ENCODE measurements at places on chromosomes 4 and X.

DNA sequence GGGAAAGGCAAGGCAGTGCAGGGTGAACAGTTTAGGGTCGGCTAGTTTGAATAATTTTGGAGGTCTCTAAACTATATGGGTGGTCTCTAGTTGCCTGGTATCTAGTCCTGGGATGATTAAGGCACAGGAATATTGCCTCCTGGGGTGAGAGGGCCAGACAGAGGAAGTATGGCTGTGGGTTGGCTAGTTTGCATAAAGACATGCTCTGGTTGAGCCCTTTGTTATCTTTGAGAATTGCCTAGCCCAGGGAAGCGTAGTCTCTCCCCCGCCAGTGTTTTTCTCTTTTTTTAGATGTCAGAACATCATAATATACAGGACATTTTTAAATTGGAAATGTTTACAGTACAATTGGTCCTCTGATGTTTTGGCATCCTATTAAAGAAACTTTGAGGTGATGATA, 163.5 kb downstream of the PWWP3B start:
- DNase-seq = no peak

DNA sequence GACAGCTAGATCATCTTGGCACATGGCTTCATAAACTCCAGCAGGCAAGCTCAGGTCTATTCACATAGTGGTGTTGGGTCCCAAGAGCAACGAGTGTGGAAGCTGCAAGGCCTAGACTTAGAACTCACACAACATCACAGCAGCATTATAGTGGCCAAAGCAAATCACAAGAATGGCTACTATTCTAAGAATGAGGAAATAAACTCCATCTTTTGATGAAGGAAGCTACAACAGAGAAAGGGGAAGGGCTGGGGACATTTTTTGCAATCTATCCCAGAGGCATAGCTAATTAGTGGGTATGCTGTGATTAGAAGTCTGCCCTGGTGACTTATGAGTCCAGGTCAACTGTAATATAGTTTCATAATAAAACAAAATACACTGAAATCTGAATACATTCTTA, 42.9 kb upstream of the TAB3 start:
- no peak for DNase-seq

GRCh38 chr4:76590798-76591281, 155.8 kb downstream of the SHROOM3 start:
- DNase-seq = no peak

DNA sequence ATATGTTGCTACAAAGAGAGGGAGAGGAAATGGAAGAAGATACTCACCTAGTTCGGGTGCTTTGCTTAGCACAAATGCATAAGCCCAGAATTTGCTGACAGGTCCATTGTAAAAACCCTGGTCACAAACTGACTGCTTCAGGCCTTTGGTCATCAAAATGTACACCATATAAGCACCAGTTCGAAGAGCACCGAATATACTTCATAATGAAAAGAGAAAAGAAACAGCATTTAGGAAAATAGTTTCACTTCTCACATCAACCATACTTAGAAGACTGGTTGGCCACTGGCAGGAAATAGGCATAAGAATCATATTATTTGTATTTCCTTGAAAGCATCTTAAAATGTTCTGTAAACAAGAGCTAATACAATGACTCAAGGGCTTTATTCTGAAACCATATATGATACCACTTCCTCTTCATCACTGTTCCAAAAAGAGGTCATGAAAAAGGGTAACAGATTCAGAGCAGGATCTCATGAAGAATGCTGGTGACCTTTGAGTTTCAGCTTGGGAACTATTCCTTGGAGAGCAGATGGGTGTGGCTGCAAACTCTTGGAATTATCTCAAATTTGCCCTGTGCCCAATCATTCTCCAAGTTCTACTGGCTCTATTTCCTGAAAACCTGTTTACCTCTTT, 138.7 kb downstream of the ELOVL6 start:
- peak; percentile 16 for DNase-seq

GRCh38 chr4:65580551-65580950, 89.7 kb downstream of the EPHA5 start:
- DNase-seq = no peak

- DNase-seq = no peak
Observed at GRCh38 chrX:133444952-133445831, 29.9 kb upstream of the GPC4 start.

DNA sequence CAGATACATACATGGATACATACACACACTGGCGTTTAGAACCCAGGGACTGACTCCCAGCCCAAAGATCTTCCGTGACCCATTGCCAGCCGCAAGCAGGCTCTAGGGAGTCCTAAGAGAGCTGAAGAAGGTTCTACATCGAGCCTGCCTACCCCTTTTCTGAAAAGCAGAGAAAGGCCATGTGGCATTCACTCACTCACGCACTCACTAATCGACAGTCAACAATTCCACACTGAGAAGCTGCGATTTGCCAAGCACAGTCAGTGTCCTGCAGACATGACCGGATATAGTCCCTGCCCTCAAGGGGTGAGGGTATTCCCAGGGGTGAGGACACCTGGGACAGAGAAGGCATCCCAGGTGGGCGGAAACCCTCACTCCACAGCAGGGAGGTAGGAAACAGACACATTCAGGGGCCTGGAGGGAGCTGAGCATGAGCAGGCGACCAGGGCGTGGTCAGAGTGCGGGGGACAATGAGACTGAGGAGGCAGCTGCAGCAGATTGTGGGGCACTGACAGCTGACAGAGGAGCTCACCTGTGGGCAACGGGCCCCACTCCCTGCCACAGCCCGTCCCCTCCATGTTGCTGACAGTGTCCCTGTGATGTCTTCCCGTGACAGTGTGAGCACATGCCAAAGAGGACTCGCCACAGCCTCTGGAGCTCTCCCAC, 13.2 kb upstream of the MAN2B2 start:
- DNase-seq = no peak

- no peak for DNase-seq
Observed at GRCh38 chr4:155889031-155889793, 14.3 kb upstream of the TDO2 start.

- peak; percentile 16 for DNase-seq
Observed at GRCh38 chr4:147793569-147794313, 61.9 kb downstream of the ARHGAP10 start.

DNA sequence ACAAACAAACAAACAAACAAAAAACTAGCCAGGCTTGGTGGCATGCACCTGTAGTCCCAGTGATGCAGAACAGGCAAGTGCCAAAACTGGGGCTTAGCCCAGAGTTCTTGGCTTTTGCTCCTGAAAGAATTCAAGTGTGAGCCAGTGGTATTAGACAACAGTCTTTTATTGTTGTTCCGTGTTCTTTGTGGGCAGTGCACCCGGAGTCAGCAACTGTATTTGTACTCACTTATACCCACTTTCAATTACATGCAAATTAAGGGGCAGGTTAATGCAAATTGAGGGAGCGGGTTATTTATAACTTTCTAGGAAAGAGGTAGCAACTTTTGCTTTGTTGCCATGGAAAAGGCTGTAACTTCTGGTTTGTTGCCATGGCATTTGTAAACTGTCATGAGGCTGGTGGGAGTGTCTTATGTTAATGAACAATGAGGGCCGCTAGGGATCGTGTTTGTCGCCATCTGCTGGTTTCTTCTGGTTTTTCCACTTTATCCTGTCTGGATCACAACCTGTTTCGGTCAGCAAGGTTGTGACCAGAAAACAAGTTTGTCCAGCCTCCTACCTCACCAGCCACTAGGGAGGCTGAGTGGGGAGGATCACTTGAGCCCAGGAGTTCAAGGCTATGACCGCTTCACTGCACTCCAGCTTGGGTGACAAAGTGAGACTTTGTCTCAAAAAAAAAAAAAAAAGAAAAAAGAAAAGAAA, 88.8 kb upstream of the ESX1 start:
- DNase-seq = peak; percentile 48

DNA sequence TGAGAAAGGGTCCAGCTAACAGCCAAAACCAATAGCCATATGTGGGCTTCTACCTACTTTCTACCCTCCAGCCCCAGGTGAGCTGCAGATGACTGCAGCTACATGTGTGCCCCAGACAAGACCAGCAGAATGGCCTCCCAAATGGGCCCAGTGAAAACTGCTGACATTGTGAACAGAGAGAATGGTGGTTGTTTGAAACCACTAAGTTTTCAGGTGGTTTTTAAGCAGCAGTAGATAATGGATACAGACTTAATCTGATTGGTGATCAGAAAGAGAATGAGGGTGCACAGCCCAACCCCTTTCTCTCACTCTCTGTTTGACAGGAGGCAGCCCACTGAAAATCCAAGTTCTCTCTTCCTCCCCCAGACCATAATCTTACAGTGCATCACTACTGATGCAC, 42.5 kb upstream of the BBS12 start:
- DNase-seq = peak; percentile 13

DNA sequence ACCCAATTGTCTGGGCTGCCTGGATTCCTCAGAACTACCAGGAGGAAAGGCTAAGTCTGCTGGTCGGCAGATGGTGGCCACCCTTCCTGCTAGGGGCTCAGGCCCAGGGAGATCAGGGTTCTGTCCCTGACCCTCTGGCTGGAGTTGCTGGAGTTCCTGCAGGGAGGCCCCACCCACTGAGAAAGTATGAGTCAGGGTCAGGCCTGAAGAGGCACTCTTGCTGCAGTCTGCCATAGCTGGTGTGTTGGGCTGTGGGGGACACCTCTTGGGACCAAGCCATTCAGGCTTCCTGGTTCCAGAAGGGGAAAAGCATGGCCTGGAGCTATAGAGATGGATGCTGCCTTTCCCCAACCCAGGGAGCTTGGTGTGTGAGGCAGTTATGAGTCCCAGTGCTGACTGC, 40.4 kb upstream of the PCDH18 start:
- DNase-seq = no peak
